ENCODE measurements at places on chromosomes 4 and X. TPM values are rescaled to one million over a fixed set of nuclear protein-coding genes. Genes with fewer than 3 reads are reported as not detected.

The DCK gene
- total RNA-seq: 16.7 TPM

The HPSE gene
- total RNA-seq: 4.9 TPM

The BDH2 gene
- total RNA-seq: 55.9 TPM

The CD40LG gene
- total RNA-seq: not detected

The FAM193A gene
- 36.5 TPM for total RNA-seq

GRCh38 chr4:177246641-177247584 is 62.8 kb upstream of the NEIL3 start:
- no peak for DNase-seq

GRCh38 chr4:182404376-182404775 is 161.2 kb downstream of the TENM3 start:
- no peak for DNase-seq

DNA sequence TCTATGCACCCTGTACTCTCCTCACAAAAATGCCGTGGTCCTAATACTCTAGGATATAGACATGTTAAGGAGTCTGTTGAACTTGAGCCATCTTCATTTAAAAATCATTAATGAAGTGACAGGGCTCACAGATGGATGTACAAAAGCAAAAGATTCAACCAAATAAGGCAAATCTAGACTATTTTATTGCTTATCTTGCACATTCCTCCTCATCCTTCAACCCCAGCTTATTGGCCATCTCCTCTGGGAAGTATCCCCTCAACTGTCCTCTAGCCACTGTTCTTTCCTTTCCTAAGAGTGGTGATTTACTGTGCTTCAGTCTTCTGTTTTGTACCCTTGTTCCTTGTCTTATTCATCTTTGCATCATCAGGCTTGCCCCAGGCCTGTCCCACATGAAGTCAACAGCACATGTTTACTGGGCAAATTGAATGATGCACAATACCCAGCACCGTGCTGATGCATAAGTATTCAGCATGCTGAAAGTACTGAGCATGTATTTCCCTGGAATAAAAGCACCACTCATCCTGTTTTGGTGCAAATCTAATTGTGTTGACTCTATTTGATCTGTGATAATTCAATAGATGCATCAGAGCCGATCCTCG is 287.3 kb upstream of the CLNK start:
- DNase-seq: no peak

DNA sequence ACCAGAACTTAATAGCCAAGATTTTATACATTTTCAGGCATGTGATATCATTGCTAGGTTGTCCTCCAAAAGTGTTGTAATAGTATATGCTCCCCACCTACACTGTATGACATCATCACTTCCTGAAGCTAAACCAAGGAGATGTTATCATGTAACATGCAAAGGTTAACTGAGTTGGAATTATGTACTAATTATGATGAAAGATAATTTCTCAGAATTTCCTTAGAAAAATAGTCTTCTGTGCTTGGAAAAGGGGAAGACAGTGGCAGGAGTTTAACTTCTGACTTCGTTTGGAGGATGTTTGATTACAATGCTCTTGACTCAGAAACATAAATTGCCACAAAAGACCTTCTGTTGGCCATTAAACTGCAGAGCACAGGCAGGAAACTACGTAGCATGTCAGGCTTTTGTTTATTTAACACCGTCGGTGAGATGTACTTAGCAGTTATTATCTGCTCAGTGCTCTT is 83.6 kb upstream of the GUCY1A1 start:
- no peak for DNase-seq

DNA sequence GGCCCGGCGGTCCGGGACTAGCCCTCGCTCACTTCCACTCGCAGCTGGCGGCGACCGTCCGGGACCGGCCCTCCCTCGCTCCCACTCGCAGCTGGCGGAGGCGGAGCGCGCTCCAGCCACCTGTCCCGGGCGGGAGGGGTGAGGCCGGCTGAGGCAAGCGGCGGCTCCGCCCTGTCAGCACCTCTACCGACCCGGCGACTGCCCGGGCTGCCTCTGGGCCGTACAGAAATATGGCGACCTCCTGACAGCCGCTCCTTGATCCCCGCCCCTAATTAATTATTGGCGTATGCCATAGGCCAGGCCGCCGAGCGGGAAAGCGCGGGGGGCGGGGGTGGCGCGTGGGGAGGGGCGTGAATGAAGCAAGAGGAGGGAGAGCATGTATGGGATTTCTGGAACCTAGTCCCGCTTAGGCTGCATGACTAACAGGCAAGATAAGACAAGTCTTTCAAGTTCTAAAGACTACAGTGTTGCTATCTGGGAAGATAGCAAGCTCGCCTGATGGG is at the start of gene MORC4:
MORC4 (minus strand) TSS at position 200 of the 503 bp plus-strand sequence. CDS start 243 bp downstream, outside the sequence.
- peak; percentile 90 for DNase-seq

- no peak for DNase-seq
Observed at GRCh38 chr4:2977211-2978088, 14.1 kb downstream of the GRK4 start.
